Esophagus mucosa (tissue), 1 donor: ENCODE measurements at places on chromosomes 5 and 9.

DNA sequence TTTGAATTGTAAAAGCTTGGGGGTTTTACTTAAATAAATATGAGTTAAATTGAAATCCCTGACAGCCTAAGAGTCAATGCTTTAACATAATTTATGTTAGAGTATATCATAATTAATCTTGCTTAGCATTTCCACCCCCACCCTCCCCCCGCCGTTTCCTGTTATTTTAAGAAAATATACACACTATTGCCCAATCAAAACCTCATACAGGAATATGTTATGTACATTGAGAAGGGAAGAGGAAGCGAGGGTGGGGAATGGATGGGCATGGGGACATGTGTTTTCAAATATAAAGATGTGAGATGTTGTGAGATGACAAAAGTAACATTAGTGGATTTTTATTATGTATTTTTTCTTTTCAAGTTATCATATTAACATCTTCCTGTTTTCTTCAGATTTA, 561.1 kb upstream of the MEF2C start:
- no peak for ATAC-seq

GRCh38 chr9:127281891-127282290, 17.3 kb downstream of the GARNL3 start:
- no peak for ATAC-seq

- ATAC-seq = no peak
Measured at GRCh38 chr5:139692679-139693308, 44.6 kb downstream of the CXXC5 start.

- ATAC-seq = no peak
Measured at GRCh38 chr9:18018661-18019060, 439.8 kb downstream of the SH3GL2 start.

- no peak for ATAC-seq
Measured at GRCh38 chr5:77302247-77302646, 91.8 kb downstream of the PDE8B start.

DNA sequence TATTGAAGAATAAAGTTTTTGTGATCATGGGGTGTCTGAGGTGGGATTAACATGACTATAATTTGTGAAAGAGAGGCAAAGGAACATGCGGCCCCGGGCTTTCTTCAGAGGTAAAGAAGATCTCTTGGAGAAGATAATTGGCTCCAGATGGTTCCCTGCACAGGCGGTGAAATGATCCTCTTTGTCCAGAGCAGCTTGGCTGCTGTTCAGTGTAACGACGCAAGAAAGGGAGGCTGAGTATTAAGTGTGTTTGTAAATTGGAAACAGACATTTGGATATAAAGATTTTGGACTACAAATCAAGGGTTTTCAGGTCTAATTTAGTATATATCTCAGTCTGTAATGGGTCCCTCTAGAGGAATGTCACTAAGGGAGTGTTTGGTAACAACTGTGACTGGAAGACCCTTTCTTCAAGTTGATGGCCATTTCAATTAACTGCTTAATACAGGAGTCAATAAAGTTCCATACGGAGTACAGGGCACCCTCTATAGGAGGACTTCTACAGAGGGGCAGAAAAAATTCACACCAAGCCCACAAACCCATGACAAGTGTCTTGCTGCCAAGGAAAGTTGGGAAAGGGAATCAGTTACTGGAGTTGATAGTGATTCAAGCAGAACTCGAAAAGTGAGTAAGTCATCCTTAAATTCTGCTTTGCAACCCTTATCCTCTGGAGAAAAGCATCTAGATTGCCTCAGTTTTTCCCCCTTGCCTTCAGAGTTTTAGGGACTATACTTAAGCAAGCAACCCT, 4.1 kb downstream of the EQTN start:
- no peak for ATAC-seq

- ATAC-seq = no peak
Measured at GRCh38 chr5:22242532-22242931, 610.6 kb downstream of the CDH12 start.

DNA sequence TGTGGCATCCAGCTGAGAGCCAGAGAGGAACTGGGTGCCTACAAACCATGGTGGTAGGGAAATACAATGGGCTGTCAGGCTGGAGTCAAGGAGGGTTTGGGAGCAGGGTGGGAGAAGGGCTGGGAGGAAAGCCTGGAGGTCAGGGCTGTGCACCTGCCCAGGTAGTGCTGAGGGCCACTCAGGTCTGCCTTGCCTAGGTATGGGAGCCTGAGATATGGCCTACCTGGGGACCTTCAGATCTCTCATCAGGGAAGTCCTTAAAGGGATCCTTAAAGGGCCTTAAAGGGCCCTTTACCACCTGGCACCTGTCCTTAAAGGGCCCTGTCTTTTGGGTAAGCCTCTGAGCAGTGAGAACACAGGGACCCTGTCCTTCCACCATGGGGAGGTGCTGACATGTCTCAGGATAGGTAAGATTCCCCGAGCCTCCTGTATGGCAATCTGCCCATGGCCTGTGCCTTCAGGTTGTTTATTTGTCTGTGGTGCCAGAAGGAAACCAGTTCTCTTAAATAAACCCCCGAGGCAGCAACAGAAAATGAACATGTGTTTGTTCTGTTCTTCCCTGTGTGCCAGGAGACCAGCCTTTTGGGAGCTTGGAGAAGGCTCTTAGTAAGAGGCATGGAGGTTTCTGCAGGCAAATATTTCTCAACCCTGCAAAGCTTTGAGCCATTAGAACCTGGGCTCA, 23.3 kb downstream of the SLC25A48 start:
- peak; percentile 8 for ATAC-seq
